ENCODE measurements at places on chromosomes 1 and 21. TPM values are rescaled to one million over a fixed set of nuclear protein-coding genes. Genes with fewer than 3 reads are reported as not detected.

Gene DMBX1
- 1.1 TPM for polyA plus RNA-seq

Gene ACOT11
- 4.9 TPM for polyA plus RNA-seq

Gene TMPRSS2
- polyA plus RNA-seq: 3.9 TPM

Gene FAM131C
- 0.42 TPM for polyA plus RNA-seq

Gene GSTM5
- polyA plus RNA-seq: 10.6 TPM

Gene CLCNKB
- polyA plus RNA-seq: 2.3 TPM

Gene RYR2
- polyA plus RNA-seq: 5.4 TPM

Gene CRB1
- 7.4 TPM for polyA plus RNA-seq

Gene SLC19A2
- polyA plus RNA-seq: 14.6 TPM

Gene RAP1GAP
- 7.4 TPM for polyA plus RNA-seq

Gene WDR64
- 7.1 TPM for polyA plus RNA-seq

Gene SV2A
- polyA plus RNA-seq: 2.3 TPM

Gene DESI2
- 114 TPM for polyA plus RNA-seq

Gene MNDA
- 6.8 TPM for polyA plus RNA-seq

Measured in testis (tissue), 5 donors.